ENCODE measurements at places on chromosomes 5 and 9.

- no peak for DNase-seq
Observed at GRCh38 chr5:6736524-6737042, 23.4 kb downstream of the TENT4A start.

GRCh38 chr5:55450050-55450765 lies 84.6 kb downstream of the PLPP1 start:
- no peak for DNase-seq

- DNase-seq: no peak
Observed at GRCh38 chr5:142152384-142152732, 43.8 kb downstream of the NDFIP1 start.

DNA sequence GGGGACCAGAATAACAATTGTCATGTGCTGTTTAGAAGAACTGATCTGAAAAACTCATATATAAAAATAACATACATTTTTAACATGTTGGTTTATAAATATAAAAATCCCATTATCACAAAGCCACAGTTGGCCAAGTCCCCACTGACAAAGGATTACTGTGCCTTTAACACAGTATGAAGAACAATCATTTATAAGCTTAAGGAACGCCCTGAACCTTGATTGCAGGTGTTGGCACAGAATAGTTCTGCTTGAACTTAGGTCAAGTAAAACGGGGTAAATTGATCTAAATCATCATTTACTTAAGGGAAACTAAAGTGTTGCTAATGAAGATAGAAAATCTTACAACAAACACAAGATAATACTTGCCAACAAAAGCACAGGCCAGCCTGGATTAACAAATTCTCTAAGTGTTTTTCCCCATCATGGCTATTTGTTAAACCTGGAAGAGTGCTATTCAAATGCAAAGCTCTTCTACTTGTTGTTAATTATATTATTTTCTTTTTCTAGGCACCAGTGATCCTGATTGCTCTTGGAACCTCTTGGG lies 46.1 kb downstream of the ASTN2 start:
- DNase-seq: no peak

DNA sequence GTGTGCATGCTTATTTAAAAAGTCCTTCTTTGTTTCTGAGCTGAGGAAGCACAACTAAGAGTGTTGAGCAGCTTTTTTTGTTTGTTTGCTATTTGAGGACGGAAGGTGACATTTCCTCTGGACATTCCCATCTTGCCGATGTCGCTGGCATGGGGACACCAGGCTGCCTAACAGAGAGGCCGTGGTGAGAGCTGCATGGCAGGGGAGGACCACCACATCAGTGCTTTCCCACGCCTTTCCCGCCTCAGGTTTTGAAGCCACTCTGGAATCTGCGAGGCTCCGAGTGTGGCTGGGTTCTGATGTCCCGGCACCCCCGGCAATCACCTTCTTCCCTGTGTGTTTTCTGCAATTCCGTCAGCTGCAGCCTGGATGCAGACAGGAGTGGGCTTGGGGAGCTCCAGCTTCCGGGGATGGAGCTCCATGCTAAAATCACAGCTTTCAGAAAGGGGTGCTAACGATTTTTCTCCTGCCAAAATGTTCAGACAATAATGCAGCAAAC lies 259.8 kb upstream of the IRX4 start:
- no peak for DNase-seq

DNA sequence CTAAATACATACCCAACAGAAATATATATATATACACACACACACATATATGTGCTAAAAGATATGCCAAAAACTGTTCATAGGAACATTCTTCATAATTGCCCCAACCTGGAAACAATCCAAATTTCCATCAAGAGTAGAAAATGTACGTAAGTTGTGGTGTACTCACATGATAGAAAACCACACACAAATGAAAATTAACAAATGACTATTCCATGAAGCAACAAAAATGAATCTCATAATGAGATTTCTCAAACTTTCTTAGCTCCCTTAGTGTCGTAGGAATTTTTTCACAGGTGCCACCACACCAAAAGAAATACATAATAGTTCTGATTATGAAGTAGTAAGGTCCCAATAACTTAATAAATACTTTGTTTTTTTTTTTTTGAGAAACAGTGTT lies 7.8 kb downstream of the ATP10B start:
- DNase-seq: no peak

DNA sequence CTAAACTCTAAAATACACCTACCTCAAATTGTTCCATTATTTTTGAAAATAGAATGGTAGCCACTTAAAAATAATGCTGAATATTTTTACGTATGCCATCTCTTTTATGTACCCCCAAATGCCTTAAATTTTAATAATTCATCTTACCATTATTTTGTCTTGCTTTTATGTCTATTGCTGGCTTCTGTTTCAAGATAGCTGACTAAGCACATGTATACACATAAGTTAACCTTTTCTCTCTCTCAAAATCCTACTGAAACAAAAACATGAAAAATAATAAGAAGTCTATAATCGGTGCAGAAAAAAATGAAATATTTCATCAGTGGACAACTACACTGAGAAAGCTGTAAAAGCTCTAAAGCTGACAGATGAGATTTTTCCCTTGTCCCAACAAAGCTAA lies 652.0 kb upstream of the ZNF608 start:
- no peak for DNase-seq

DNA sequence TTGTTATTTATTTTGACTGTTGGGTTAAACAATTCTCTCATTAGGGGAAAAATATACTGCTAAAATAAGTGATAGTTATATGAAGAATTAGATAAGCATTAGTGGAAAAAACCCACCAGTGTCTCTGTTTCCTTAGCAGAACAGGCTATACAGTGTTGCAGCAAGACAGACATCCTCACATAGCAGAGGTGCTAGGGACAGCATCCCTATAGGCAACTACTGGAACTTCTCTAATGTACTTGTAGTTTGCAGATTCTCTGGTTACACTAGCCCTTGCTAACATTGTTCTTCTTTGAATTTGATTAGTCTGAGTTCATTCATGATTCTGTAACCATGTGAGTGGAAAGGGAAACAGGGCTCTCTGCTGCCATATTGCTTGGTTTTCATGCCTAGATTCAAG lies 661.8 kb upstream of the RGMB start:
- DNase-seq: no peak

- DNase-seq: no peak
Observed at GRCh38 chr5:140633021-140633471, at the start of gene CD14. Gene CD14 (minus strand): TSS chr5:140633175. CDS start chr5:140633071, 104 bp downstream.

DNA sequence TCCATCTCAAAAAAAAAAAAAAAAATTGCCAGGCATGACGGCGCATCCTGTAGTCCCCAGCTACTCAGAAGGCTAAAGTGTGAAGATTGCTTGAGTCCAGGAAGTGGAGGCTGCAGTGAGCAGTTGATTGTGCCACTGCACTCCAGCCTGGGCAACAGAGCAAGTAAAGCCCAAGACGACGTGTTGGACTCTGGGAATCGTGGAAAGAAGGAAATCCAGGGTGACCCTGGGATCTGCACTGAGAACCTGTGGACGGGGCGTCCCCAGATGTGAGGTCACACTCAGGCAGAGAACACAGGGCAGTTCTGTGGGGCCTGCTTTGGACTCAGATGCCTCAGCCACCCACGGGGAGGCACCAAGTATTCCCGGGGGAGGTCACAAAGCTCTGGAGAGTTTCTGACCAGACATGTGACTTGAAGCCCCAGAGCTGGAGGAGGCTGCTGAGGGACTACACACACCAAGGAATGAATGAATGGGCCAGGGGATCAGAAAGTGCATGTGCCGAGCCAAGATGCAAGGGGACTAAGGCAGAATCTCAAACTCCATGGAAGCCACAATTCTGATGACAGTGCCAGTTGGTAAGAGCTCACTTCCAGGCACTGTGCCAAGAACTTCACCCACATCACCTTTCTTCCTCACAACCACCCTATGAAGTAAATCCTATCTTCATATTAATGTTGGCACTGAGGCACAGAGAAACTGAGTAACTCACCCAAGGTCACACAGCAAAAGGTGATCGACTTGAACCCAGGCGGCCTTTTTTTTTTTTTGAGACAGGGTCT lies 12.9 kb downstream of the DYNC2I2 start:
- DNase-seq: no peak

DNA sequence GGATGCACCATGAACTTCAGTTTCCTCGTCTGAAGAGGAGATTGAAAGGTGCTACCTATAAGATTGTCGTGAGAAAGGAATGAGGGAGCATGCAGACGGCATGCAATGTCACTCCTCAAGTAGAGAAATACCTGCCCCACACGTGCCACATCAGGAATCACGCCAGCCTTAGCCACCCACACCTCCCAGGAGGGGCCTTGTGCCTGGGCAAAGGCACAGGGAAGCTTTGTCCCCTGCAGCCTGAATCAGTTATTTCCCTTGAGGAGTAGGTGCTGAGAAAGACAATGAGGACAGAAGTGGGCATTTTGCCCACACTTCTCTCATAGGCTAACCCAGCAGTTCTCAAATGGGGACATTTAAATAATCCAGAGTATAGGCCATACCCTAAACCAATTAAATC lies 31.0 kb downstream of the FSTL4 start:
- no peak for DNase-seq

DNA sequence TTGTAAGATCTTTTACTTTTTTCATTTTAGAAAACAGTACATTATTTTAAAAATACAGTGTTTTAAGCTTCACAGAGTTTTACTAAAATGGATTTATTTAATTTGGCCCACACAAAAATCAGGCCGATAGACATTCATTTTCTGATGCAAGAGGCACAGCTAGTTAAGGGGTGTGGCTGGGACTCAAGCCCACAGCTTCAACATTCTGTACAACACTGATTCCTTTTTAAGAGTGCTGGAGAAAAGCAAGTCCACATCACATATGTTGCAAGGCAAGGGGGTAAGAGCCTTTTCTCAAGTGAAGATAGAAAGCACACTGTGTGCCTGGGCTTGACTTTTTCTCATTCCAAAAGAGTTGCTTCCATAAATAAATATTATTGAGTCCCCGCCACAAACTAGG lies 195.9 kb downstream of the RFK start:
- peak; percentile 24 for DNase-seq

DNA sequence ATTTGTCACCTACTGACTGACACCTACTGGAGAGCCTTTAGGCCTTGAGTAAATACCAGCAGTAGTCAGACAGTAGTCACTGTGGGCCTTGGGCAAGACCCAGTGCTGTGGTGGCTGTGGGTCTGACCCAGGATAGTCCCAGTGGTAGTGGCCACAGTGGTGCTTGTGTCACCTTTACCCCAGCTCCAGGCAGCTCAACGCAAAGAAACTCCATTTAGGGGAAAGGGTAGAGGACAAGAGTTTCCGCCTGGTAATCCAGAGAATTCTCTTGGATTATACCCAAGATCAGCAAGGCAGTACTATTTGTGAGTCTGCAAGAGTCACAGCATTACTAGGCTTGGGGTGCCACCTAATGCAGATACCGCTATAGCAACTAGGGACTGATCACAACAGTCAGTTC lies 28.9 kb downstream of the CERT1 start:
- DNase-seq: no peak

DNA sequence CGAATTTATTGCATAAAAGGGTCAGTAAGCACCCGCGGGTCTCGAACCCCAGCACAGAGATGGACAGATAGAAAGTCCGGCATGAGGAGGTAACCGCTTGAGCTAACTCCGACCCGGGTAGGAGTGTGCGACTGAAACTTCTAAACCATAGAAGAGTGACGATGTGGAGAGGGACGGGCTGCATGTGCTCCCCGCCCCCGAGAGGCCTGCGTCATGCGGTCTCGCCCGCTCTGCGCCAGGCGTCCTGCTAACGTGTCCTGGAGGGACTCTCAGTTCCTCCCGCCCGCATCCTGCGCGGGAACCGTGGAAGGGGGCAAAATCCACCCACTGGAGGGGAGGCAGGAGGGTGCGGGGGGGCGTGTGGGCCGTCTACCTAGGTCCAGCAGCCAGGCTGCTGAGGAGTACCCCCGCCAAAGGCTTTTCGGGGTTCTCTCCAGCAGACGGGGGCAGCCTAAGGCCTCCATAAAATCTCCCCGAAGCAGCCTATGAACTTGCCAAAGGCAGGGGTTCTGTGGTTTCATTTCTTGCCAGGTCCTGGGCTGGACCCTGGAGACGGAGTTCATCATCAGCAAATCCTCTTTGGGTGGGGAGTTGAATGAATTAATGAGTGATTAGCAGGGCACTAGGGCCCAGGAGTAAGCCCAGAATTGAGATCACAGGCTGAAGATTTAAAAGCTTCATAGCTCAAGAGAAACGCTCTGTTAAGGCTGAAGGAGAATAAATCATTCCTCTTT lies 51.9 kb downstream of the TGFBI start:
- DNase-seq: peak; percentile 80

- DNase-seq: no peak
Observed at GRCh38 chr9:113522858-113523257, 59.3 kb downstream of the RGS3 start.

DNA sequence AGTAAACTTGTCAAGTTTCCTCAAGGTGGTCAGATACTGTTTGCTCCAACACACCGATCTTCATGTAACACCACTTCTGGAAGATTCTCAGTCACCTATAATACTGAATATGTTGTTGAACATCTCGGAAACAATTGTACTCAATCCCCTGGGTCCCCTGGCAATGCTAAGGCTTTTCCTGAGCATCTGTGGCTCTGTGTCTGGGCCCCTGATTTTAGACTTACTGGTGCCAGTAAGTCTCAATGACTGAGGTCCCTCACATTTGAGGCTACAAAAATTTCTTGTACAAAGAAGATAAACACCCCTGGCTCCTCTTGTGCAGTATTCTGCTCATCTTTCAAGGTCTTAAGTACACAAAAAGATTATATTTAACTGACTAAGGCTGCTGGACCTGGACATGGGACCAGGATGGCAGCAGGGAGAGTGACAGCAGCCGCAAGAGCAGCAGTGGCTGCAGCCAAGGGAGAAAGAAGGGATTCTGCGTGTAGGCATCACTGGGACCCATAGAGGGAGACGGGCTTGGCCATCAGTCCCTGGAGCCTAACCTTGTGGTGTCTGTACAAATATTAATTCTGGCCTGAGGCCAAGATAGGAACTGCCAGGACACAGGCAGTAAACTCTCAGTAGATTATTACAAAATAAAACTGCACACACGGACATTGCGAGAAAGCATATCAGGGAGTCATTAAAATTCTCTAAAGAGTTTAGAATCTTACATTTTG lies 49.0 kb upstream of the TNPO1 start:
- no peak for DNase-seq

DNA sequence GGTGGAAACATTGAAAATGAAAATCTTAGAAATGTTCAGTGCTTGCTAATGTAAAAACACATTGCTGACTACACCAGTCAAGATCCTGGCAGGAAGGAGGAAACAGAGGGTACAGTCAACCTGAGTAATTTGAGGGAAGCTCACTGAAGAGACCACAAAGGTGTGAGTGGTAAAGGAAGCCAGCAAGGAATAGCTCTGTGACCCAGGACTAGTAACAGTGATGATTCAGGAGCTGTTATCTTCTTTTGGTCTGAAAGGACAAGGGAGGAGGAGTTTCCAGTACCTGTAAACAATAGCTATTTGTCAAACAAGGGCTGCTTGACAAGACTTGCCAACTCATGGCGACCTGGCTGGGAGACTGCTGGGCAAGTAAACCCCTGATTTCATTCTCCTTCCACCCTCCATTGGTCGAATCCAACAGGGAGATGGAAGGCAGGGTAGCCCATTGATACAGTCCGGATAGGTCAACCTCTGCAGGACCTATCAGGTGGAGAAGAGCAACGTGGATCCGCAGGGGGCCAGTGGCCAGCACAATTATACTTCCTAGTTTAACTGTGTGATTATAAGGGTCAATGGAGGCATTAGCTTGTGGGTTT lies 68.1 kb downstream of the MAMDC2 start:
- DNase-seq: no peak

Measured in stromal cell of bone marrow (primary cell).